ENCODE measurements at places on chromosomes 4 and X.

DNA sequence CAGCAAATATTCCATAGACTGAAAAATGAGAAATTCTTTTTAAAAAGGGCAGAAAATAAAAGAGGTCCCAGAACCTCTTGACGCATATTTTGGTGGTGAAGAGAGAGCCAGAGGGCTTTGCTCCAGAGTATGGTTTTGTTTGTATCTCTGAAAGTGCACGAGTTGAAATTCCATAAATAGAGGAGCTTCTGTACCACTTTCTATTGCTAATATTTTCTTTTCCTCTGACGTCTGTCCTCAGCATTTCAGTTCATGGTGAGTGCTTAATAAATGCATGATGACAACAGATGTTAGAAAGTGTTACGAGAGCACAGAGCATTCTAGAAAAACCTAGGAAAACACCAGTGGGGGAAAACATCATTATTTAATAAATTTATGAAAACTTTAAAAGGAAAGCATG is 145.6 kb downstream of the AMELX start:
- DNase-seq, result no peak

- no peak for DNase-seq
Observed at GRCh38 chrX:102883491-102883890, 53.6 kb upstream of the RAB40AL start.

GRCh38 chrX:150298841-150299551 is 64.1 kb upstream of the MAMLD1 start:
- DNase-seq, result no peak

DNA sequence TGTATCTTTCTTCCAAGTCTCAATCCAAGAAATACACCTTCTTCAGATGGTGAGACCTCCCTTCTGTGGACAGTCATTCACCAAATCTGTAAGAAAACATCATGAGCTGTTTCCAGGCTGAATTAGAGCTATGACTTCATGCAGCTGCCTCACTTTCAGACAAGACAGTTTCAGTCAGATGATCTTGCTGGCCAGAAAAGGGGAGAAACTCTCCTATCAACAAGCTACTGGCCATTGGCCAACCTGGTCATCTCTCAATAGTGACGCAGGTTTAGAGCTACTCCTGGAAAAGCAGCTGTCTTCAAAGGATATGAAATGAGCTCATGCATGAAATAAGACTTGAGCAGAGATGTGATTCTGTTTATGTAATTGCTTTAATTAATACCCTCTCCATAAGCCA is 69.6 kb upstream of the NDP start:
- no peak for DNase-seq

GRCh38 chr4:3286335-3287175 is 6.3 kb upstream of the RGS12 start:
- DNase-seq, result no peak

DNA sequence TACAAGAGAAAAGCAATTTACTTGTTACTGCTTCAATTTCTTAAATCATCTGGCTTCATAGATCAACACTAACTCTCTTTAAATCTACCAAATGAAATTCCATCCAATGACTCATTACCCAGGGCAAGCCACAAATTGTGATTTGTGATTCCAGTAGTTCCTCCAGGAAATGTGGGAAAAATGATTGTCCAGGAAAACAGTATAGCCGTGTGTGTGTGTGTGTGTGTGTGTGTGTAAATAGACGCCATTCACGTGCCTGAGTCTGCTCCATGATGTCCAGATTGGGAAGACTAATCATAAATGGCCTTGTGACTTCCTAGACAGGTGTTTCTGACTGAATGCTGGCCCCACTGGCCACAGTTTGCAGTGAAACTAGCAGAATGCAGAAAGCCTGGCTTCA is 121.3 kb downstream of the HS6ST2 start:
- DNase-seq, result no peak

DNA sequence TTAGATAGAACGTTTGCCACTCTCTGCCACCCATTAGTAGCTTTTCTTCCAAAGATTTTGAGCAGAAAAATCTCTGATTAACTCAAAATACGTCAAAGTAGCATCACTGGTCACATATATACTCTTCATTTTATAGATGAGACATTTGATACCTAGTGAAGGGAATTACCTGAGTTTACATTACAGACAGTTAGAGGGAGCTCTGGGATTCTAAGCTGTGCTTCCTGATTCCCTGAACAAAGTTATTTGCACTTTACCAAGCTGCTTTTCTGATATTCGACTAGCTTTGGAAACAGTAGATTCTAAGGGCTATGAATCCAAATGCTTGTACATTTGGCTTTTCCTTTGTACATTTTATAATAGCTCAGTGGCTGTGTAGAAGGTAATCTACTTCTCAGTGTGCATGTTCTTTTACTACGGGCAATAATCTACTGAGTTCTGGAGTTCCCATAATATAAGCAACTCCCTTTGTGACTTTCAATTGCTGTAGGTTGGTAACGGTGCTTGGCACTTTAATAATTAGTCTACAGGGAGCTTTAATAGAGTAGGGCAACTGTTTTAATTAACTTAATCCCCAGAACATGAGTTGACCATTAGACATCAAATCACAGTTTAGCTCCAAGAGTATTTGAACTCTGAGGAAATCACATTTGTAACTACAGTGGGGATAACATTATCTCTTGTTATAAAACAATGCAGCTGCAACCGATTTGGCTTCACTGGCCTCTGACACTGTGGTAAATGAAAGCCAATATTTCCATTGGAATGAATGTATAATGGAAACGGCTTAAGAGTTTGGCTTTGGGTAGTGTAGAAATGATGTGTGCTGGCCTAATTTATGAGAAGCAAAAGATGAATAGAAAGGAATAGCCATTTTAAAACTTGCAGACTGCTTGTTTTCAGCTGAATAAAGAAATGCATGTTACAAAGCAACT is 1602.4 kb downstream of the STIM2 start:
- DNase-seq, result no peak

- no peak for DNase-seq
Observed at GRCh38 chrX:106404512-106404911, 207.3 kb upstream of the RADX start.

- DNase-seq, result no peak
Observed at GRCh38 chrX:107709266-107709806, 66.3 kb downstream of the TSC22D3 start.

DNA sequence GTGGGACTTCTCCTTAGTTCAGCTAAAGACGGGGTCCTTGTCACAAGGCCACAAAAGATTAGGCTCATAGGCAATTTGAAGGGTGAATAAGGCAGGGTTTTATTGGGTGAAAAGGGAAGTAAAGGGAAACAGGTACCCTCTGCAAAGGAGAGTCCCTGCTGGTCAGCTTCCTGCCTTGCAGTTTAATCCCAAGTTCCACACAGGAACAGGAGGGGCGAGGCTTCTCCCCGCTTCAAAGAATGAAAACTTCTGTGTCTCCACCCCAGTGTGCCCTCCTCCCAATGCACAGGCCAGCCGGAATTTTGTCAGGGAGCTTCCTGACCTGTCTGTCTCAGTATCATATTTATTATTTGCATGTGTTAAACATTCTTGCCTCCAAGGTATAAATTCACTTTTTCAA is 37.1 kb downstream of the ITM2A start:
- no peak for DNase-seq

DNA sequence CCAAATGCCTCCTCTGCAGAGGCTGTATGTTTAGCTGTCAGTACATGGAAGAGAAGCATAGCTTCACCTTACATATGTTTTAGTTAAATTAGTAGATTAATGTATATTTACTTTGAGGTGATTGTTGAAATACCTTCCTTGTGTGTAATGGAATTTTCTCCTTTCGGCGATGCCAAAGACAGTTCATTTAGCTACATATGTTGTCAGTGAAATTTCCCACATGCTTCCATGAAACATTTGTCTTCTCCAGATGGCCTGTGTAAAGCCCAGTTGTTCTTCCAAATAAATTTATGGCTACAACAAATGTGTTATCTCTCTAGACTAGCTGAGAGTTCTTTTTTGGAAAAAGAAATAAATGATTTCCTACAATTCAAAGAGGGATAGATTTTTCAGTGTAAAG is 95.2 kb downstream of the GPAT3 start:
- DNase-seq, result no peak

- no peak for DNase-seq
Observed at GRCh38 chr4:25213347-25213979, 20.4 kb upstream of the PI4K2B start.

GRCh38 chrX:3204606-3205005 is 141.8 kb downstream of the MXRA5 start:
- no peak for DNase-seq

- DNase-seq, result no peak
Observed at GRCh38 chr4:5527211-5527610, 181.1 kb downstream of the EVC2 start.

DNA sequence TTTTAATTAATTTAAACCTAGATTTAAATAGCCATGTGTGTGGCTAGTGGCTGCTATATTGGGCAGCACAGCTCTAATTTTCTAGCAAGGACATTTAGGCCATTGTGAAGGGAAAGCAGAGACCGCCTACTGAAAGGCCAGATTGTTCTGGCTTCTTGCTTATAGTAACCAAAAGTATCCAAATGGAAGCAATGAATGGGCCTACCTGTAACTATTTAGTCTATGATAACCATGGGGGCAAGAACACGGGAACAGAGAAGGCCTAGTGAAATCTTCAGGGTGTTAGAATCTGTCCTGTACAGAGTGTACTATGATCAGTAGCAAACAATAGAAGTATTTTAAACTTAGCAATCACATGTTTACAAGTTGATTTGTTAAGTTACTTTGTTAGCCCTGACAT is 16.5 kb upstream of the HPRT1 start:
- no peak for DNase-seq

DNA sequence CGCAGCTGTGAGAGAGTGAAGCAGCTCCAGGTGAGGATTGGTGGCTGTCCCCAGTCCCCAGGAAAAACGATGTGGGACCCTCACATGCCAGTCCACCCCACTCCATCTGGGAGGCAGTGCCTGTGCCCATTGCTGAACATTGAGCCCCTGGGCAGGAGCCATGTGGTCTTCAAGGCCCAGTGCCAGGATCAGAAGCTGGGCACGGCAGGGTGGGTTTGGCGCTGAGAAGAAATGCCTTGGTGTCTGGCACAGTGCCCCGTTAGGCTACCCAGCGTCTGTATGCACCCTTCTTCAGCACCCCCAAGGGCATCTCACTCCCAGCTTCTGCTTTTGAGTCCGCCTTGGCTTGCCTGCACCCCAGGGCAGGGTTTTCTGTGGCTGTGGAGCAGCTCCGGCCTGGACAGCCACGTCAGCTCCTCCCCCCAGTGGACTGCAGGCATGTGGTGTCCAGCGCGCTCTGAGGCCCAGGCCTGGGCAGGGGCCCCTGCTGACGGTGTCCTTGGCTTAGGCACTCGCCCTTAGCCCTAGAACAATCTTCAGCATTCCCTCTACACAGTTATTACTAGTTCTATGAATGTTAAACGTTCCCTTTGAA is 28.6 kb downstream of the RGS12 start:
- DNase-seq, result no peak

DNA sequence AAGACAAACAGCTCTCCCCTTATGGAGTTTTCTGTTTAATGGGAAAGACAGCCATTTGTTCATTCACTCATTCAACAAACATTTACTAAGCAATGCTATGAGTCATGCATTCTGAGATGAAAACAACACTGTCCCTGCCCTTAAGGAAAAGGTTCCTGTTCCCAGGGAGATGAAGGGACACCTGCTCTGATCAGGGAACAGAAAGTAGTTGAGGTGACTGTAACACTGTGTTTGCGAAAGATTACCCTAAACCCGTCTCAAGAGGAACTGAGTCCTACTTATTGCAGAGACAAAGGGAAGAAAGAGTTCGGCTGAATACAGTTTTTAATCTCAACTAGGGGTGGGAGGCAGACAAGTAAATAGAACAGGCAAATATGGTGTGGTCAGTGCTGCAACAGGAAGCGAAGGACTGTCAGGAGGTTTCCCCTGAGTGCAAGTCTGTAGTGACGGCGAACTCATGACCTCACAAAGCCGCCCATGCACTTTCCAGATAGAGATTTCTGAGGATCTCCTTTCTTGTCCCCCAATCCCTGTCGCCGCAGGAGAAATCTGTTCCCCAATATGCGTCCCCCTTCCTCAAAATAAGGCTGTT is 712 bp downstream of the STX18 start:
- DNase-seq, result peak; percentile 14

DNA sequence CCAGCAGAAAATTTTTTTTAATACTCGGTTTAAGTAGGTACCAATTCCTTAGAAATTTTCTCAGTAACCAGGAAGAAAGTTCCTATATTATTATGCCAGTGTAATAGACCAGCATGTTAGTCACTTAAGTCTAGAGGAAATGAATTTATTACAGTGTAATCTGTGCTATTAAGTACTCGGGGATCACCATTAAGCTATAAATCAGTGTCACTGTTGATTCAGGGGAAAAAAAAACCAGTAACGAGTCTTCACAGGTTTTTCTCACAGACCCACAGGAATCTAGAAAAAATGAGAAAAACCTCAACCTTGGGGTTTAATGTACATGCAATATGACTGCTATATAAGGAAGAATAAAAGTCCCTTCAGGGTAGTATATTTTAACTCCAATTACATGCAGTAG is 138.3 kb upstream of the IL1RAPL2 start:
- no peak for DNase-seq

DNA sequence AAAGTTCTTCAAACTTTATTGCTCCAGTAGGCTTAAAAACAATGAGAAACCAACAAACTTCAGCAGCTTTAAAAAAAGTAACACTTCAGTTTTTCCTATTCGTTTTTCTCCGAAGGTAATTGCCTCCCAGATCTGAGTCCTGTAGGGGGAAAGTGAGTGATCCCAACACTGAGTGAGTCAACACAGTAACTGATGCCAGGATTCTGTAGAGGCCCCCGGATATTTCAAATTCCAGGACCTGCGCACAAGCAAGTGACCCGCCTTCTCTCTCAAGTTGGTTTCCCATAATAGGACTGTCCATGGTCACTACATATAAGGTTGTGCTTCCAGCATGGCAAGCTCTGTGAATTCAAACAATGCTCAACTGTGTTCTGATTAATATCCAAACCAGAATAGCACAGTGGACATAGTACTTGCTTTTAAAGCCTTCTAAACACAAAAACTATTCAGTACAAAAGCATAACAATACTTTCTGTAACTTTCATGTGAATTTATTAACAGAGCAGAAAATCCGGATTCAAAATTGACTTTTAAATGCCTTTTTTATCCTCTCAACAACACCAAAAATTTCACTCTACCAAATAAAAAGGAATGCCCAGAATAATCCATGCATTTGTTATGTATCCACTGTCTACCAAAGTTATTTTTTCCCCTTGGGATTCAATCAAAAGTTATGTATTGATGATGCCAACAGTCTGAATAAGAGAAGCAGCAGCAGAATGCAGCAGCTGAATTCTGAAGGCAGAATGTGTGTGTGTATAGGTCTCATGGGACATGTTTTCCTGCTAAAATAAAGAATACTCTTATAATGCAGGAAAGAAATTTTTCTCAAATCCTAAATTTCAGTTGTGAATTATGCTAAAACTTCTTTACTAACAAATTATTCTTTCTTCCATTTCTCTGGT is at the start of gene DMD:
TSS of gene DMD (minus strand) at position 194 of the 905 bp plus-strand sequence. CDS start 237 bp downstream, outside the sequence.
- no peak for DNase-seq

DNA sequence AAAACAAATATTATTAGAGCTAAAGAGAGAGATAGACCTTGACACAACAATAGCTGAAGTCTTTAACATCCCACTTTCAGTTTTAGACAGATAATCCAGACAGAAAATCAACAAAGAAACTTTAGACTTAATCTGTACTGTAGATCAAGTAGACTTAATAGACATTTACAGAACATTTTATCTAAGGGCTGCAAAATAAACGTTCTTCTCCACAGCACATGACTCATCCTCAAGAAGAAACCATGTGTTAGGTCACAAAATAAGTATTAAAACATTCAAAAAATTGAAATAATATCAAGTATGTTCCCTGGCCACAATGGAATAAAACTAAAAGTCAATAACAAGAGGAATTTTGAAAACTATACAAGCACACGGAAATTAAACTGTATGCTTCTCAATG is 1510.3 kb upstream of the PCDH10 start:
- DNase-seq, result no peak

All from CD4-positive, alpha-beta T cell treated with Interleukin-15 for 4 hours (primary cell).